GM06990 (cell line): ENCODE measurements at places on chromosomes 12 and 14.

- DNase-seq, result no peak
Measured at GRCh38 chr12:22712083-22712482, 87.1 kb downstream of the ETNK1 start.

DNA sequence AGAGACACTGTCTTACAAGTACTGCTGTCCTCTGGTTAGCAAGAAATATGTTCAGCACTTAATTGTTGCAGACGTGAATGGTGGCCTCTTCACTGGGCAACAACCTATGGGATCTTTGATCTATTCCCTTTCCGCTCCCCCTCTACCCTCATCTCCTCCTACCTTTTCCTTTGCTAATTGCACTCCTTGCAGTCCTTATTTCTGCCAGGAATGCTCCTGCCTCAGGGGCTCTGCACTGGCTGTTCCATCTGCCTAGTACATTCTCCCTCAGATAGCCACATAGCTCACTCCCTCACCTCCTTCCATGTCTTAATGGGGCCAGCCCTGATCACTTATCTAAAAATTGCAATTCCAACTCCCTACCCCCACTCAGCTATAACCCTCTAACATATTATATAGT lies 4.5 kb upstream of the NFYB start:
- no peak for DNase-seq

- DNase-seq, result no peak
Measured at GRCh38 chr12:113245695-113246477, 24.6 kb downstream of the TPCN1 start.

- no peak for DNase-seq
Measured at GRCh38 chr14:50040895-50041465, 75.4 kb downstream of the VCPKMT start.

- no peak for DNase-seq
Measured at GRCh38 chr14:95011445-95012006, 145.8 kb downstream of the DICER1 start.

DNA sequence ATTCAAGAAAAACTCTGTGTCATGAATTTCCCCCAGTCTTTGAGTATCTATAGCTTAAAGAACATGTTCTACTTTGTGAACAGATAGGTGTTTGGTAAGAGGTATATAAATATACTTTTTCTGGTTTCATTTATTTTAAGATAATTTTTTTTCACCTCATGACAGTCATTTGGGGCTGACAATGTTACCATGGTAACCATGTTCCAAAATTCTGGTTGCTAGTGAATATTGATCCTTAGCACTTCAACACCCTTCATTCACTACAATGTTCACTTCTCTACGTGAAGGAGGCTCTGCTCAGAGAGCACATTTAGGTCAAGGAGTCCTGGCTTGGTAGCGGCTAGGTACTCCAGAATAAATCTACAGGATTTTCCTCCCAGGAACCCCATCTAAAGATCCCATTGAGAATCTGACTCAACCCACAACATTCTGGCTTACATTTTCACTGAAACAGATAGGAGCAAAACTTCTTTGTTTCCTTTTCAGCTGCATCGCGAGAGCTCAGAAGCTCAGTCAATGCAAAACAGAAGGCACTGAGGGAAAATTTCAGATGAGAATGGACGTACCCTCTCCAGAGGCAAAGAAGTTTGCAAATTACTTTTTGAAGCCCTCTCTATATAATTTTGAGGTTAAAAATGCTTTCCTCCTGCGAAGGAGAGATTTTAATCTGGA lies 93.6 kb downstream of the ARF6 start:
- no peak for DNase-seq

GRCh38 chr12:91163116-91163515 lies 19.5 kb downstream of the DCN start:
- DNase-seq, result no peak

DNA sequence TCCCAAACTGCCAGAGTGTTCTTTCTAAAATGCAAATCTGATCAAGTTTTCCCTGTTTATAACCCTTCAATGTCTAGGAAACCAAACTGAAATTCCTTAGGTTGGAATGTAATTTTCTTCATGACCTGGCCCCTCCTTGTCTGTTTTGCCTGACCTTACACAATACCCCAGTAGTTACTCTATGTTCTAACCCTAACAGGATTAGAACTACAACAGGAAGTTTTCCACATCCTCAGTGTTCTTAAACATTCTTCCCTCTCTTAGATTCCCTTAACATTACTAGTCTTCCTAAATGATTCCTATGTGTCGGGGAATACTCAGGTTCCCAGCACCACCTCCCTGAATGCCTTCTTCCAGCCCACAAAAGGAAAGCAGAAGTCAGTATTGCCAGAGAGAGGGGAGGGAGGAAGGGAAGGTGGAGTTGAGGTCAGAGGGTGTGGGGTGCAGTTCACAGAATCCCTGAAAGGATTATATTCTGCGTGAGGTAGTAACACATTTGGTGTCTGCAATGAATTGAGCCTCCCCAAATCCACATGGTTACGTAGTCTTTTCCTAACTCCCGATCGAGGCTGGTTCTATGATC lies 72.6 kb downstream of the BBS10 start:
- no peak for DNase-seq

- DNase-seq, result no peak
Measured at GRCh38 chr12:61291647-61292046, 968.6 kb upstream of the USP15 start.

GRCh38 chr12:18926188-18926587 lies 188.3 kb downstream of the CAPZA3 start:
- no peak for DNase-seq

DNA sequence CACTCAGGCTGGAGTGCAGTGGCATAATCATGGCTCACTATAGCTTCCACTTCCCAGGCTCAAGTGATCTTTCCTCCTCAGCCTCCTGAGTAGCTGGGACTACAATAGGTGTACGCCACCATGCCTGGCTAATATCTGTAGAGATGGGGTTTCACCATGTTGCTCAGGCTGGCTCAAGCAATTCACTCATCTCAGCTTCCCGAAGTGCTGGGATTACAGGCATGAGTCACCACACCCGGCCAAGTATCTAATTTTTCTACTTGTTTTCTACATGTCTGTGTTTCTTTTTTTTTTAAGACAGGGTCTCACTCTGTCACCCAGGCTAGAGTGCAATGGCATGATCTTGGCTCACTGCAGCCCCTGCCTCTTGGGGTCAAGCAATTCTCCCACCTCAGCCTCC lies 119.7 kb upstream of the MED13L start:
- DNase-seq, result no peak
